ENCODE measurements at places on chromosomes 11 and 22.
A peak's percentile ranks its signal among the peaks of the same experiment; 100 is the strongest.

GRCh38 chr11:44858796-44859527 lies 91.7 kb downstream of the TP53I11 start:
- no peaks in the 10 kb centered on the region for H3K36me3 ChIP-seq
- peak; percentile 61 for DNase-seq
- H3K27ac ChIP-seq: no peak overlapping the region
- H3K4me1 ChIP-seq: peaks cover 12% of the 10 kb centered on the region
- no peak overlapping the region for H3K4me3 ChIP-seq

DNA sequence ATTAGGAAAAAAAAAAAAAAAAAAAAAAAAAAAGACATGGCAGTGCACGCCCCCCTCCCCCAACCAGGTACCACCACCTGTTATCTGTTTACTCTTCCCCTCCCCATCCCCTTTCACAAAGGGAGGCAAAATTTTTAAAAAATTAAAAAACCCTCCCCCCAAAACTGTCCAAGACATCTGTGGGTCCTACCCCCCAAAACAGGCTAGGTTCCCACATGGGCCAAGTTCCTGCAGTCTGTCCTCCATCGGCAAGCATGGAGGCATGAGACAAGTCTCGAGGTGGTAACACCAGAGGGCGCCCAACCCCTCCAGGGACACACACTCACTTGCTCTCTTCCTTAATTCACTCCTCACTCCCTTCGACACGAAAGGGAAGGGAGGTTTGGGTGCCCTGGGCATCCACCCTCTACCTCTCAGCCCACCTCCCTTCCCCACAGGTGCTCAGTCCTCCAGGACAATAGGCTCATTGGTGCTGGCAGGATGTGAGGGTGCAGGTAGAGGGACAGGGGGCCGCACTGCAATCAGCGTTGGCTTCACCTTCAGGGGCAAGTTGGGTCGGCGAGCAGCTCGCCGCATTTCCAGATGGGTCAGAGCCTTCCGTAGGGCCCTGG lies 2.2 kb upstream of the TUT1 start:
- no peak overlapping the region for H3K27ac ChIP-seq
- DNase-seq: peak; percentile 85
- H3K36me3 ChIP-seq: peaks cover 66% of the 10 kb centered on the region
- peak overlapping the region; percentile 35 for H3K4me3 ChIP-seq
- no peaks in the 10 kb centered on the region for H3K27me3 ChIP-seq

- H3K4me3 ChIP-seq: no peak overlapping the region
- peak; percentile 90 for DNase-seq
- H3K36me3 ChIP-seq: no peaks in the 10 kb centered on the region
- H3K27ac ChIP-seq: no peak overlapping the region
Observed at GRCh38 chr11:131465746-131466145, 95.3 kb downstream of the NTM start.

- no peaks in the 10 kb centered on the region for H3K4me1 ChIP-seq
- H3K27me3 ChIP-seq: no peaks in the 10 kb centered on the region
- H3K27ac ChIP-seq: no peak overlapping the region
- no peaks in the 10 kb centered on the region for H3K36me3 ChIP-seq
Observed at GRCh38 chr22:38531251-38531938, 25.3 kb upstream of the DDX17 start.

GRCh38 chr11:41289408-41289807 lies 170.0 kb downstream of the LRRC4C start:
- no peaks in the 10 kb centered on the region for H3K27me3 ChIP-seq
- H3K4me3 ChIP-seq: no peak overlapping the region
- no peaks in the 10 kb centered on the region for H3K36me3 ChIP-seq
- H3K4me1 ChIP-seq: no peaks in the 10 kb centered on the region

- no peaks in the 10 kb centered on the region for H3K4me1 ChIP-seq
- no peaks in the 10 kb centered on the region for H3K27me3 ChIP-seq
- H3K36me3 ChIP-seq: peaks cover 30% of the 10 kb centered on the region
Observed at GRCh38 chr22:33352768-33353167, 294.6 kb upstream of the SYN3 start.

DNA sequence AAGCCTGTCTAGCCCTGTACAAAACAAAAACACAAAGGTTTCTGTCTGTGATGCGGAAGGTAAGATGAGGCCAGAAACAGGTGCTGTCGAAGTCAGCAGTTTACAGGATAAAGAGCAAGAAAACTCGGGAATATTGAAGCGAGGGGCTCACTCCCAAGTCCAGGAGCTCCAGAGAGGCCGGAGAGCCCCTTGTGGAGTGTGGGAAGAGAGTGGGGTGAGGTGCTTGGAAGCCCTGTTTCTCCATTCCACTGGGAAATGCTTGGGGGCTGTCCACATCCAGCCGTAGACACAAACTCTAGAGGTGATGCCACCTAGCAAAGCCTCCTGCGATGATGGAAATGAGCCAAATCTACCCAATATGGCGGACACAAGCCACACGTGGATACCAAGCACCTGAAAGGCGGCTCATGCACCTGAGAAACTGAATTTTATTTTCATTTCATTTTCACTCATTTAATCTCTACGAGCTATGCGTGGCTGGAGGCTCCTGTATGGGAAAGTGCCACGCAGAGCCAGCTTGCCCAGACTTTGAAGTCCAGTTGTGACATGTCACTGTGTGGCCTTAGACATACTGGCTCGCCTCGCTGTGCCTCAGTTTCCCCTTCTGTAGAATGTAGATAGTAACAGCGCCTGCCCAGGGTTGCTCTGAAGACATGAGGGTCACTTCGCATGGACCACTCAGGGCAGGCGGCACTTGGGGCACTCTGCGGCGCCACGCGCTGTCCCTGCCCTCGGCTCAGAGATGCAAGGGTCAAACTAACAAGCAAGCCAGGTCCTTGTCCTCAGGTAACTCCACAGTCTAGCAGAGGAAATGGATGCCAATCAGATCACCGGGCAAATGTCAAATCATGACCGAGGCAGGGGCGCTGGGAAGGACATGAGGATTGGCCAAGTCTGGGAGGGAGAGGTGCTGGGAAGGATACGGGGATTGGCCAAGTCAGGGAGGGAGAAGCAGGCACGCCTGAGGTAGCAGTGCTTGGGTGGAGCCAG lies 684.7 kb downstream of the TBC1D22A start:
- H3K27ac ChIP-seq: no peak overlapping the region
- H3K36me3 ChIP-seq: peaks cover 24% of the 10 kb centered on the region
- H3K27me3 ChIP-seq: no peaks in the 10 kb centered on the region

- no peaks in the 10 kb centered on the region for H3K36me3 ChIP-seq
- no peak overlapping the region for H3K27ac ChIP-seq
- H3K4me3 ChIP-seq: no peak overlapping the region
- DNase-seq: no peak
- H3K27me3 ChIP-seq: peaks cover 3% of the 10 kb centered on the region
Observed at GRCh38 chr11:2810411-2811205, 75.0 kb downstream of the CDKN1C start.

DNA sequence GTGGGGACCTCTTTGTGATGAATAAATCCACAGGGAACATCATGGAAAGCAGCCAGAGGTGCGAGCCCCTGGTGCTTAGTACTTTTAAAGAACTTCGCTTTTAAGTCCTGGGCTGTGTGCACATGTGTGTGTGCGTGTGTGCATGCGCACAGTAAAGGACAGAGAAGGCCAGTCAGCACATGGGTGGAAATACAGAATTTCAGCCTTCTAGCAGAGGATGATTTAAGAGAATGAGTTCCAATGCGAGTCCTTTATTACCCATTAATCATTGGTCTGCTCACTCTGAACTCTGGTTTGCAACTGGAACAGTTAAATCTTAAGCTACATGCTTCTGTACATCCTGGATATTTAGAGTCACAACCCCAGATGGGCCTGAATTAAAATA lies 18.9 kb downstream of the TEAD1 start:
- no peak for DNase-seq
- H3K4me1 ChIP-seq: peaks cover 43% of the 10 kb centered on the region
- H3K4me3 ChIP-seq: no peak overlapping the region
- H3K27me3 ChIP-seq: peaks cover 2% of the 10 kb centered on the region

- H3K4me1 ChIP-seq: no peaks in the 10 kb centered on the region
- peak within 1 kb of the TSS; percentile 58 for H3K4me3 ChIP-seq
- H3K27me3 ChIP-seq: peaks cover 27% of the 10 kb centered on the region
Observed at GRCh38 chr11:111540114-111540936, at the start of gene LAYN. LAYN (plus strand) TSS chr11:111540720; CDS start chr11:111540844, 124 bp downstream.

DNA sequence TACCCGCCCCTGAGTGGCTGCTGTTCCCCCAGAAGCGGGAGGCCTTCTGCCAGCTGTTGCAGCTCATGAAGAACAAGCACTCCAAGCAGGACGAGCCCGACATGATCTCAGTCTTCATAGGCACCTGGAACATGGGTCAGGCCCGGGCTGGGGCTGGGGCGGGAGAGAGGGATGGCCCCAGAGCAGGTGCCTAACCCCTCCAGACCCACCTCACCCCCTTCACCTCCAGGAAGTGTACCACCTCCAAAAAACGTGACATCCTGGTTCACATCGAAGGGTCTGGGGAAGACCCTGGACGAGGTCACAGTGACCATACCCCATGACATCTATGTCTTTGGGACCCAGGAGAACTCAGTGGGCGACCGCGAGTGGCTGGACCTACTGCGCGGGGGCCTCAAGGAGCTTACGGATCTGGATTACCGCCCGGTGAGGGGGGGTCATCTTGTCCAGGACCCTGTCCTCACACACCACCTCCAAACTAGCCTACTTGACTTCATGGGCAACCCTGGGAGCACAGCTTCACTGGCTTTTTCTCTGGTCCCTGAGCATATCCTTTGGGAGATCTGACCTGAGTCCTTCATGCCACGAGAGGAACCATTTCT lies 6.3 kb downstream of the INPPL1 start:
- peaks cover 91% of the 10 kb centered on the region for H3K36me3 ChIP-seq
- no peak for DNase-seq
- H3K27ac ChIP-seq: no peak overlapping the region
- H3K4me3 ChIP-seq: no peak overlapping the region
- no peaks in the 10 kb centered on the region for H3K27me3 ChIP-seq

DNA sequence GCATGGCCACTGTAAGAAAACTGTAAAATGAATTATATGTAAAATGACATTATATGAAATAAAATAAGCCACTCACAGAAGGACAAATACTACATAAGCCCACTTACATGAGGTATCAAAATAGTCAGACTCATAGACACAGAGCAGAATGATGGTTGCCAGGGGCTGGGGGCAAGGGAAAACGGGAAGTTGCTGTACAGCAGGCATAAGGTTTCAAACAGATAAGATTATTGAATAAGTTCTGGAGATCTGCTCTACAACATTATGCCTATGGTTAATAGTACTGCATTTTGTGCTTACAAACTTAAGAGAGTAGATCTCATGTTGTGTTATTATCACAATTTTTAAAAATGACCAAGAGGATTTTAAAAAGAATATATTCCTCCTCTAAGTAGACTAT lies 32.7 kb upstream of the HEPHL1 start:
- H3K4me1 ChIP-seq: no peaks in the 10 kb centered on the region
- peaks cover 6% of the 10 kb centered on the region for H3K36me3 ChIP-seq
- H3K27ac ChIP-seq: no peak overlapping the region
- H3K27me3 ChIP-seq: no peaks in the 10 kb centered on the region

GRCh38 chr22:37981282-37982011 lies 2.9 kb downstream of the SOX10 start:
- peaks cover 13% of the 10 kb centered on the region for H3K36me3 ChIP-seq
- H3K27ac ChIP-seq: no peak overlapping the region
- H3K27me3 ChIP-seq: peaks cover 1% of the 10 kb centered on the region
- H3K4me1 ChIP-seq: no peaks in the 10 kb centered on the region

DNA sequence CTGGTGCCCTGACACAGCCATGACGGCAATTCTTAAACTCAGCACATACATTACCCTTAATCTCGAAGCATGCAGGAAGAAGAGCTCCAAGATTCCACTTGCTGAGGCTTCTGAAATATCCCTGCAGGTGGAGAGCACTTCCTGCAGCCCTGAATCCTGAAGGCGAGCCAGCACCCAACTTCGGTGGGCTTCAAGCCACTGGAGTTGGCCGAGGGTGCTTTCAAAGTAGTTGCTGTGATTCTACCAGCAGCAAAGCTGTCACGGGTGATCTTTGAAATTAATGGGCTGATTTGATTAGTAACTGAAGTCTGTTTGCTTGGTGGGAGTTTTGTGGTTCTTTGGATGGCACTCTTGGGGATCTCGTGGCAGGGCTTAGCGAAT lies 9.0 kb upstream of the FTH1 start:
- H3K4me3 ChIP-seq: no peak overlapping the region
- H3K27ac ChIP-seq: no peak overlapping the region
- peaks cover 6% of the 10 kb centered on the region for H3K4me1 ChIP-seq

DNA sequence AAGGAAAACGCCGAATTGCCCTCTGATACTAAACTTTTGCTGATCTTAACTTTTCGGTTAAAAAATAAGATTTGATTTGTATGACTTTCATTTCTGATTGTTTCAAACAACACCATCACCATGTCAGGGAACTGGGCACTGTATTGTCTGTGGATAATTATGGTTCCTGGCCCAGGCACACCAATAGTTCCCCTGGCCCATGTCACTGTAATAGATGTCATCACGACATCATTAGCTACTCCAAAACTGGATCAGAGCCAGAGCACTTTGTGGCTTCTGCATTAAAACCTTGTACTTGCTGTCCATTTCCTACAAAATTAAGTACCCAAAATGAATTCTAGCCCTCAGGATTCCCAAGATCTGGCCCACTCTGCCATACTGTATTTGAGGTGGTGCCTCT lies 119.5 kb upstream of the NARS2 start:
- H3K36me3 ChIP-seq: no peaks in the 10 kb centered on the region
- no peak overlapping the region for H3K4me3 ChIP-seq
- no peaks in the 10 kb centered on the region for H3K27me3 ChIP-seq
- H3K4me1 ChIP-seq: no peaks in the 10 kb centered on the region
- DNase-seq: no peak

GRCh38 chr11:20963596-20963995 lies 294.2 kb downstream of the NELL1 start:
- no peak overlapping the region for H3K4me3 ChIP-seq
- DNase-seq: no peak
- no peaks in the 10 kb centered on the region for H3K27me3 ChIP-seq
- no peaks in the 10 kb centered on the region for H3K4me1 ChIP-seq

GRCh38 chr22:37218771-37219411 lies 6.6 kb upstream of the SSTR3 start:
- no peak overlapping the region for H3K4me3 ChIP-seq
- no peak for DNase-seq
- no peaks in the 10 kb centered on the region for H3K36me3 ChIP-seq
- no peak overlapping the region for H3K27ac ChIP-seq

- no peak overlapping the region for H3K27ac ChIP-seq
- DNase-seq: no peak
- H3K27me3 ChIP-seq: no peaks in the 10 kb centered on the region
Observed at GRCh38 chr11:35709376-35709775, 46.8 kb downstream of the TRIM44 start.

GRCh38 chr11:1199241-1199750 lies 23.6 kb upstream of the MUC5B start:
- H3K36me3 ChIP-seq: no peaks in the 10 kb centered on the region
- no peak overlapping the region for H3K27ac ChIP-seq
- H3K27me3 ChIP-seq: no peaks in the 10 kb centered on the region
- no peaks in the 10 kb centered on the region for H3K4me1 ChIP-seq
- no peak overlapping the region for H3K4me3 ChIP-seq

GRCh38 chr22:32043391-32043790 lies 330 bp downstream of the SLC5A1 start:
- no peaks in the 10 kb centered on the region for H3K4me1 ChIP-seq
- H3K4me3 ChIP-seq: no peak overlapping the region
- H3K27me3 ChIP-seq: no peaks in the 10 kb centered on the region
- no peak for DNase-seq

- H3K4me1 ChIP-seq: no peaks in the 10 kb centered on the region
- no peaks in the 10 kb centered on the region for H3K27me3 ChIP-seq
- H3K27ac ChIP-seq: no peak overlapping the region
- H3K4me3 ChIP-seq: no peak overlapping the region
- H3K36me3 ChIP-seq: no peaks in the 10 kb centered on the region
Observed at GRCh38 chr22:16834971-16835370, 9.8 kb upstream of the XKR3 start.

- peaks cover 55% of the 10 kb centered on the region for H3K27me3 ChIP-seq
- H3K4me3 ChIP-seq: peak overlapping the region; percentile 91
- H3K36me3 ChIP-seq: no peaks in the 10 kb centered on the region
Observed at GRCh38 chr11:20155683-20156279, 4.5 kb downstream of the DBX1 start.

All from H9 (cell line).